Common myeloid progenitor, CD34-positive (primary cell): ENCODE measurements at places on chromosomes 4 and X.

DNA sequence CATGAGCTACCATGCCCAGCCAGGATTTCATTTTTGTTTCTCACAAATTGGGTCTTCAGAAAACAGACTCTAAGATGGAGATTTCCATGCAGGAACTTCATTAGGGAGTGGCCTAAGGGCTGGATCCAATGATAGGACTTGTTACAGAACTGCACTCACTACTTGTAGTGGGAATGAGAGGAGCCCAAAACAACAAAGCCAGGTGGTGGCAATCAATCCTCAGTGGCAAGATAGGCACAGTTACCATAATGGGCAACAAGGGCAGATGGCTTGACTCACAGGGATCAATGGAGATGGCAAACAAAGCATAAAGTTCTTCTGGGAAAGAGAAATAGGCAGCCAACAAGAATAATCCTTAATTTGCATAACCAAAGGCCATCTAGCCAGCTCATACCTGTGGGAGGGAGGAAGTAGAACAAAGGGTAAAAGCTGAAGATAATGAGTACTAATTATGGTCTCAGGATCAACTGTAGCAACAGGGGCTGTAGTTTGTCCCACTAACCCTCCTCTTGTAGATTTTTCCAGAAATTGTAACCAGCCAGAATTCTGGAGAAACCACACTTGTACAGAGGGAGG lies 72.8 kb upstream of the MAPK10 start:
- H3K4me1 ChIP-seq: no peaks in the 10 kb centered on the region
- no peak for DNase-seq
- no peaks in the 10 kb centered on the region for H3K27me3 ChIP-seq
- no peaks in the 10 kb centered on the region for H3K36me3 ChIP-seq
- no peak overlapping the region for H3K27ac ChIP-seq

DNA sequence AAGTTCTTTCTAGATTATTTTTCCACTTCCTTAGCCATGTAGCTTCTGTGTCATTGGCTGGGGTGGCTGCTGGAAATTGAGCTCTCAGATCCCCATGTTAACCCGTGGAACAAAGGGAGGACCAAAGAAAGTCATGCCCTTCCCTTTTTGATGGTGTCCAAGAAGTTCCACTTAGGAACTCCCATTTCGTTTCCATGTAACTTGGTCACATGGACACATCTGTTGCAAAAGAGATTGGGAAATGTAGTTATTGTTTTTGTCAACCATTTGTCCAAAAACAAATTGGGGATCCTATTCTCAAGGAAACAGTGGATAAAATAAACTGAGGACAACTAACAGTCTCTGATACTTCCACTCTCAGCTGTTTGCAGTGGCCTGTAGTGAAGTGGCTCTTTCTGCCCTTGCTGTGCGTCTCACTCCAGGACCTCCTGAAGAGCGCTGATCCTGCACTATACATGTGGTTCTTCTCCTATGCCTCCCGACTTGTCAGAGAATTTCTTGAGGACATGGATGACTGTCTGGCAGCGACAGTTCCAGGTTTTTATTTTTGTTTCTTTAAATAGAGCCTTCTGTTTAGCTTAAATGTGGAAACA lies 125.3 kb upstream of the LNX1 start:
- DNase-seq: no peak
- peaks cover 9% of the 10 kb centered on the region for H3K4me1 ChIP-seq
- no peaks in the 10 kb centered on the region for H3K36me3 ChIP-seq
- no peaks in the 10 kb centered on the region for H3K27me3 ChIP-seq
- H3K27ac ChIP-seq: no peak overlapping the region

- no peak for DNase-seq
- H3K4me3 ChIP-seq: no peak overlapping the region
- H3K27me3 ChIP-seq: no peaks in the 10 kb centered on the region
- H3K4me1 ChIP-seq: no peaks in the 10 kb centered on the region
These were observed 1521.3 kb upstream of the AGA start for GRCh38 chr4:178963446-178964045.

GRCh38 chr4:148445071-148445859 lies 3.1 kb upstream of the NR3C2 start:
- H3K27me3 ChIP-seq: peaks cover 40% of the 10 kb centered on the region
- DNase-seq: no peak
- no peak overlapping the region for H3K27ac ChIP-seq
- peak overlapping the region; percentile 45 for H3K4me3 ChIP-seq
- H3K4me1 ChIP-seq: peaks cover 41% of the 10 kb centered on the region

- H3K4me1 ChIP-seq: no peaks in the 10 kb centered on the region
- H3K4me3 ChIP-seq: no peak overlapping the region
- H3K27me3 ChIP-seq: no peaks in the 10 kb centered on the region
- H3K36me3 ChIP-seq: no peaks in the 10 kb centered on the region
These were observed 155.5 kb downstream of the PDGFRA start for GRCh38 chr4:54384563-54384962.
